Forelimb muscle (tissue), 1 donor: ENCODE measurements at places on chromosomes 3 and 15. TPM values are rescaled to one million over a fixed set of nuclear protein-coding genes. Genes with fewer than 3 reads are reported as not detected.

DNA sequence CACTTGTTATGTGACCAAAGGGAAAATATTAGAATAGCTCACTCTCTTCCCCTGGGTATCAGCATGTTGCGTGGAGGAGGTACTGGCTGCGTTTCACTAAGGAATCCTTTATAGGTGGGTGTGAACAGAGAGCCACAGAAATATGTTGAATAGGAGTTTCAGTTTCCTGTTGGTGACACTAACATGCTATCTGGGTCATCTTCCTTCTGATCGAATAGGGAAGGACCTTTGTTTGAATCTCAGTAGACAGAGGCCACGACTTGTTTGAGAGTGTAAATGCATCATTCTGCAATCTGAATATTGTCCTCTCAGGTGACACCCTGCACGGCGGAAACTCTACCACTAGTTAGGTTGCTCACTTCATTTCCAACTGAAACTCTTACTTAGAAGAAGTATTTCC is 157.9 kb upstream of the SLC2A2 start:
- no peak for DNase-seq

- no peak for DNase-seq
Measured at GRCh38 chr3:52891164-52891563, 6.2 kb downstream of the STIMATE start.

- DNase-seq: no peak
Measured at GRCh38 chr15:95715906-95716656, 614.4 kb upstream of the NR2F2 start.

IMPG2 gene
- 1.8 TPM for polyA plus RNA-seq
